ENCODE measurements at places on chromosomes 6 and 20.
A peak's percentile ranks its signal among the peaks of the same experiment; 100 is the strongest.

- peak; percentile 53 for DNase-seq
Measured at GRCh38 chr6:111766201-111766857, 106.9 kb downstream of the FYN start.

DNA sequence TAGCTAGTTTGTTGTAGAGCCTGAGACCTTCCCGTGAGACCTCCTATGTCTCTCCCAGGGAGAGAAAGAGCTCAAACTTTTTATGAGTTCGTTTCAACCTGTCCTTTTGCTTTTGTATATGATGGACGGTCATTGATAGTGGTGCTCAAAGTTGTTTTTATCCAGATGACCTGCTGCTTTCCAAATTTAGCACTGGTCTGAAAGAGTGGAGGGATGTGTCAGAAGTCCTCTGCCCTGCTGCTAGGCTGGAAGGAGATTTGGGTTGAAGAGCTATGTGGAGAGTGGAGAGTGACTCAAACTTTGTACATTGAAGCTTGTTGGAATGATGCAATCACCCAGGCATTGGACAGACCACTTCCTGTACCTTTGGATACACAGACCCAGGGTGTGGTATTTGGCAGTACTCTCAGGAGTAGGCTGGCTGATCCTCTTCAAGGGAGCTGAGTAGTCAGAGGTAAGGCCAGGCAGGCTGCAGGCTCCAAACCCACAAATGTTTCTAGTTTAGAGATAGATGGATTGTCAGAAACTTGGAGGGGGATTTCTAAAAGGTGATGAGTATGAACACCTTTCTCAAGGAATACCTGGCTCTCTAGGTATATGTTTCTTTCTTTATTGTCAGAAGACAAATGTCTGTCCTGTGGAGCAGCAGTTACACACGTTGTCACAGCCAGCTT is 49.4 kb upstream of the RREB1 start:
- DNase-seq = peak; percentile 77

GRCh38 chr20:4997222-4997621 is 4.1 kb downstream of the SLC23A2 start:
- no peak for DNase-seq

DNA sequence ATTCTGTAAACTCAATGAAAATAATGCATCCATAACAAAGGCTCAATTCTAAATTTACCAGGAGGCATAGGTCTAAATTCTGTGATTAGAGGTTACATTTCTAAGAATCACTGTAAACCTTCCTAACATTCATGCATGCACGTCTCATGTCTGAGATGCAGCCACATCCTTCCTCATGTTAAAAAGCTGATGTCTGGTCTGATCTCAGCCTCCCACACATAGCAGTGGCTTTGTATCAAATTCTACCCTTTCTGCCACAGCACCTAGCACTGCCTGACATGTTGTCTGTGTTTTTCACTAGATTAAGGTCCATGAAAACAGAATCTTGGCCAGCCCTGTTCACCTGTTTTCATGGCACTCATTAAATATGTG is 171.1 kb downstream of the WDR27 start:
- DNase-seq = no peak

DNA sequence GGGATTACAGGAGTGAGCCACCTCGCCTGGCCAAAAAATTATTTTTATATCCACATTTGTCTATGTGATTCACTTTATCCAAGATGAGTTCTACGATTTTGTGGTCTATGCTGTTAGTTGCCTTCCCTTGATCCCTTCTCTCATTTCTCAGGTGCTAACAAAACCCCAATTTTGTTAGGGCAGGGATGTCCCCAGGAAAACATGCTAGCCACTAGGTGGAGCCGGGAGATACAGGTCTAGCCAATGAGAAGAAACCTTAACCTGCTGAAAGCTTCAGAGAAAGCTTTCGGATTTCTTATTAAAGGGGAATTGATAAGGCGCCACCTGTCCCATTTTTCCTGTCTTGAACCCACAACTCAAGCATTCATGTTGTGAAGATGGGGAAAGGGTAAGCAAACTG is 167.4 kb upstream of the OLIG3 start:
- DNase-seq = peak; percentile 58

DNA sequence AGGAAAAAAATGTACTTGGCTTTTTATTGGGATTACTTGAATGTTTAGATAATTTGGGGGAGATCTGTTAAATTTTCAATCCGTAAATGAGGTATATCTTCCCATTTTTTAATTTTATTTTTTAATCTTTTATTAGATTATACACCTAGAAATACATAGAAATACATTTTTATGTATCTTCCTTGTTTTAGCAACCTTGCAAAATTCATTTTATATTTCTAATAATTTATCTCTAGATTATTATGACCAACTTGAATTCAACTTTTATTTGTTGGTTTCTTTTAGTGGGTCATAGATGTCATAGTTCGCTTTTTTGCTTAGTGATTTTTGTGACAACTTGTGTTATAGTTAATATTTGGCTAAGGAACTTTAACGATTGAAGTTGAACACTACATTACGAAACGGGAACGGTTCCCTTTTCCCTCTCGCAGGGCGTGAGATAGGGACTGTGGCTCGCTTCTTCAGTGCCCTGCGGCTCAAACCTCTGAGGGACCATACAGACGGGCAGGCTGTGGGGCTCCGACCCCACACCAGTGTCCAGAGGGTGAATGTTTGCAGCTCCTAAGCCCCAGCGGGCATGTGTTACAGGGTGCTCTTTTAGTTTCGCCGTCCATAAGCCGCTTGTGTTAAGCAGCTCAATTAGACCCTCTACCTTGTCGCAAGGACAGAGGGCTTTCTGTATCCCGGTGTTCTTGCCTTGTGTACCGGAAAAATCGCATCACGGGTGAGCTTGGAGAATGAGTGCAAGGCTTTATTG is 53.8 kb downstream of the PRND start:
- DNase-seq = no peak

- peak; percentile 45 for DNase-seq
Measured at GRCh38 chr6:2274981-2275891, 29.8 kb upstream of the GMDS start.

DNA sequence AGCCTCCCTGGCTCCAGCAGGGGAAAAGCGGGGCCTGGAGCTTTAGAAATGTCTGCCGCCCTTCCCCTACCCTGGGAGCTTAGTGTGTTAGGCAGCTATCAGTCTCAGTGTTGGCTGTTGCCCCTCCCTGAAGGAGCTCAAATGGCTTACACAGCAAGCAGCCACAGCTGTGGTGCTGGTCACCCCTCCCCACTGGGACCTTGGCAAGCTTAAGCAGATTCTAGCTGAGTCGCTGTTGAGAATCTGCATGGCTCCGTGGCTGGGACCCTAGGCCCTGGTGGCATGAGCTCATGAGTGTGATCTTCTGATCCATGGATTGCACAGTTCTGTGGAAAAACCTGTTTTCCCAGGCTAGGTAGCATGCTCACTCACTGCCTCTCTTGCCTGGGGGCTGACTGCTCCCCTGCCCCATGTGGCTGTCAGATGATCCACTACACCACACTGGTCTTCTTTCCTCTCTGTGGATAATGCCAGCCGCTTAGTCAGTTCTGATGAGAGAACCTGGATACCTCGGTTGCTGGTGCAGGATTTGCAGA is 714.0 kb downstream of the MAFB start:
- DNase-seq = no peak

GRCh38 chr6:75223428-75223827 is 17.6 kb upstream of the COL12A1 start:
- no peak for DNase-seq

DNA sequence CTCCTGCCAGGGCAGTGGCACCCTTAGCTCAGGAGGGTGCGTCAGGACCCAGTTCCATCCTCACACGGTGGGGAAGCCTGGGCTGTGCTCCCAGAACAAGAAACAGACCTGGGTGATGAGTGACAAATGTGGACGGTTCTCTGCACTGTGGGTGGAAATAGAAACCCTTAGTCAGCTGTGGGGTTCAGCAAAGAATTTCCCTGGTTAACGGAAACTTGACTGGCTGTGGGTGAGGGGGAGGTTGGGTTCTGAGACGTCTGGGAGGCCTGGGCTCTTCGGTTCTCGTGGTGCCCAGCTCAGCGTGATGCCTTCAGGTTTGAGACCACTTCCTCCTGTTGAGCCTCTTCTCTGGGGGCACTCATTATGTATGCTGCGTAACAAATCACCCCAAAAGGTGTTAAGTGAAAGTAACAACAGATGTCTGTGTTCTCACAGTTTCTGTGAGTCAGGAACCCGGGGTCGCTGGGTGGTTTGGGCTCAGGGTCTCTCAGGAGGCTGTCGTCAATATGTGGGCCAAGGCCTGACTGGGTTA is 53.1 kb upstream of the FAM83D start:
- DNase-seq = no peak

DNA sequence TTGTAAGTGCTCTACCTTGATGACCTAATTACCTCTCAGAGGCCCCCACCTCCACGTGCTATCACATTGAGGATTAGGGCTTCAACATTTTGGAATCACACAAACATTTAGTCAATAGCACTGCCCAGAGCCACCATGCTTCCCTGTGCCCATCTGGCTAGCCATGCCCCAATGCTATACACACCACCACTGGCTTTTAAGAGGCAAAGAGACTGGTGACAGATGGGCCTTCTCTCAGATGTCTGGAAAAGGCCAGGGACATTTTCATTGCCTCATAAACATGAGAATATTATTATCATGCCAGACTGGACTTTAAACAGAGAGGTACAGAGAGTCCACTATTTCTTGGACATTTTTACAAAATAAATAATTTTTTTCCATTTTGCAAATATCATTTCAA is 29.8 kb downstream of the TRMT6 start:
- no peak for DNase-seq

DNA sequence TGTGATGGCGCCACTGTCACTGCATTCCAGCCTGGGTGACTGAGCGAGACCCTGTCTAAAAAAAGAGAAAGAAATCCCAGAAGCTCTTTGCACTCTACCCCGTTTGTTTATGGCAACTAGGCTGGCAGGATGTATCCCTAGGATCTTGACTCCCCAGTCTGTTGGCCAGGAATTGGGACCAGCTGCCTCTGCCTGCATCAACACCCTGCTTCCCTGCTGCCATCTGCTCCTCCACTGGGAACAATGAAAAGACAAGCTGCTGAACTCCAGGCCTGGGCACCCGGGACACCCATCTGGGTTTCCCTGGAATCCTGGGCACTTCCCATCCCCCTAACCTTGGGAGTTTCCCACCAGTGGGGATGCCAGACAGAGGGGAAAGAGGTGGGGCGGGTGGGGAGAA is 64.9 kb downstream of the CPNE5 start:
- no peak for DNase-seq

GRCh38 chr6:70672549-70672948 is 4.9 kb downstream of the SMAP1 start:
- no peak for DNase-seq

GRCh38 chr6:99434702-99435530 is 9.8 kb upstream of the PNISR start:
- DNase-seq = peak; percentile 76

GRCh38 chr6:157266274-157267101 is 56.8 kb downstream of the TMEM242 start:
- no peak for DNase-seq

DNA sequence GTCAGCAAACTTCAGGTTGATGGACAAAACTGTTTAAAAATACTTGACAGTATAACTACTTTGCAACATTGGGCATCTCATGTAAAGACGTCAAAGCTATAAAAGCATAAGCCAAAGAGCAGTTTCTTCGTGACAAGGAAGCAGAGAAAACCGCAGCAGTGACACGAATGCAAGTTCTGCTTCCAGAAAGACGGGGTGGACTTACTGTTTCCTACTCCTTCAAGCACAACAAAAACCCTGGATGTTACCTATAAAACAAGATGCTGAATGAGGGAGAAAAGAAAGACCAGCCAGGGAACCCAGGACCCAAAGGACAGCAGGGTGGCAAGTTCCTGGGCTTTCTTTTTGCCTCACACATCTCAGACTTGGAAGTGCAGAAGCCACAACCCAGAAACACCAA is 98.0 kb downstream of the DLL1 start:
- DNase-seq = no peak

DNA sequence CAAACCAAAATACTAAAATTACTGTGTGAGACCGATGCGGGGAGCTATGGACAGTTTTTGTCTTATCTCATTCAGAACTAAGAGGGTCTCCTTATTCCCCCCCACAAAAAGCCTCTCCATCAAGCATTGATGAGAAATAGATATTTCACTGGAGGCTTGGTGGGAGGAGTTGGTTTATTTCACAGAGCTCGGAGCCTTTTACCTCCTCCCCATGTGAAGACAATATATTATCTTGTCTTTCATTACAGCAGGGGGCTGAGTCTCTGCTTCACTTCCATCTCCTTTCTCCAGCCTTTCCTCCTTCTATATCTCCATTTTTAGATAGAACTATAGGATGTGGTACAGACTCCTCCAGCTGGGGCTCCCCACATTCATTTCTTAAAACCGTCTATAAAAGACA is 29.9 kb upstream of the MRAP2 start:
- no peak for DNase-seq

- DNase-seq = peak; percentile 65
Measured at GRCh38 chr20:50575865-50576720, 65.9 kb downstream of the PTPN1 start.

- DNase-seq = peak; percentile 93
Measured at GRCh38 chr6:163533443-163533842, 118.9 kb downstream of the QKI start.

- no peak for DNase-seq
Measured at GRCh38 chr6:2861060-2861821, 19.6 kb upstream of the SERPINB1 start.

DNA sequence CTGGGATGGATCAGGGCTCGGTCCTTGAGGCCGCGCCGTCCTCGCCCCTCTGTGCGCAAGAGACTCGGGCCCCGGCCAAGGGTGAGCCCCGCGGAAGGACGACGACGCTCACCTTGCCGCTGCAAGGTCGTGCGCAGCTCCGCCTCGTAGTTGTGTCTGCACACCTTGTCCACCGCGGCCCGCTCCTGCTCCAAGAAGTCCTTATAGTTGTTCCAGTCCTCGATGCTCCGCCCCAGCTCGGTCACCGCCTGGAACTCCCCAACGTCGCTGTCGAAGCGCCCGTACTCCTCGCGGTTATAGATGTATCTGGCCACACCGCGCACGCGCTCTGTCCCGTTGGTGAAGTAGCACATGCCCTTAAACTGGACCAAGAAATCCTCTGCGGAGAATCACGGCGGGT is 1.8 kb downstream of the HLA-DQB2 start:
- no peak for DNase-seq

GRCh38 chr6:357791-358341 is 33.7 kb upstream of the IRF4 start:
- DNase-seq = no peak

GRCh38 chr6:4624726-4625125 is 151.5 kb upstream of the CDYL start:
- no peak for DNase-seq

- DNase-seq = peak; percentile 71
Measured at GRCh38 chr6:75620381-75621304, 19.0 kb downstream of the SENP6 start.

GRCh38 chr20:4152696-4153235 is 137.4 kb upstream of the RNF24 start:
- no peak for DNase-seq

DNA sequence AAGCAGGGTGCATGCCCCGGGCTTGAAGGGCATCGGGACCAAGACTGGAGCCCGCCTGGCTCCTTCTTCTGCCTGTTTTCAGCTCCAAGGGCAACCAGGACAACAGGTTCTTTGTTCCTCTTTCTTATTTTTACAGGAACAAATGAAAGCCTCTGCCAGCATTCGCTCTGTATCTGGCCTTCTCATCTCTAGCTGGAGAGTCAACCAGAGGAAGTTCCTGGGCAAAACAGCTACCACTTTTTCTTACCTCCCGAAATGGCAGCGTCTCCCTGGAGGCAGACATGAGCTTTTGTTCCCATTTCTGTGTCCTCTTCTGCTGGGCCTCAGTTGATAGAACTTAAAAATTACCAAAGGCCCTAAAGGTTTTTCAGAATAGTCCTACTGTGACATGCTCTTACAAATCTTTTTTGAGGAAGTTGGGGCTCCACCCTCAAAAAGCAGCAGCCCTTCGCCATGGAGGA is 74.1 kb upstream of the NAA20 start:
- no peak for DNase-seq

Measured in adipocyte (in vitro differentiated cells).